Left kidney (tissue), 8 donors: ENCODE measurements at places on chromosomes 6 and 20. TPM values are rescaled to one million over a fixed set of nuclear protein-coding genes. Genes with fewer than 3 reads are reported as not detected.

DNA sequence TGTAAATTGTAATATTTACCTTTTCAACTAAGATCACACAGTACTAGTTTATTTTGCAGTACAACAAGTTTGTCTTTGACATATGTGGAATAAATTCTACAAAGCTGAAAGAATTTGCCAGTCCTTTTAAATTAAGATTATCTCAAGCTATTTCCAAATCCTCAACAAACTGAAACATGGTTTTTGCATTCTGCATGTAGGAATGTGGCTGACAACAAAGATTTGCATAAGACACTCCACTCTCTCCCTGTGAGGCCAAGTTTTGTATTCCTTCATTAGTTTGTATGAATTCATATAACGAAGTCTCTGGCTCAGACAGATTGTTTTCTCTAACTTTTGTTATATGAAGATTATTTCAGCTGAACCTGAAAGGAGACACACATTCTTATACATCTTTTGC, 124.1 kb upstream of the THEMIS start:
- no peak for DNase-seq

Gene ULBP1
- polyA plus RNA-seq = 2.1 TPM

Gene SEMG2
- not detected for polyA plus RNA-seq

Gene DEFB132
- polyA plus RNA-seq = 0.07 TPM
